Posterior vena cava (tissue), 2 donors: ENCODE measurements at places on chromosomes 13 and 19. TPM values are rescaled to one million over a fixed set of nuclear protein-coding genes. Genes with fewer than 3 reads are reported as not detected.

DNA sequence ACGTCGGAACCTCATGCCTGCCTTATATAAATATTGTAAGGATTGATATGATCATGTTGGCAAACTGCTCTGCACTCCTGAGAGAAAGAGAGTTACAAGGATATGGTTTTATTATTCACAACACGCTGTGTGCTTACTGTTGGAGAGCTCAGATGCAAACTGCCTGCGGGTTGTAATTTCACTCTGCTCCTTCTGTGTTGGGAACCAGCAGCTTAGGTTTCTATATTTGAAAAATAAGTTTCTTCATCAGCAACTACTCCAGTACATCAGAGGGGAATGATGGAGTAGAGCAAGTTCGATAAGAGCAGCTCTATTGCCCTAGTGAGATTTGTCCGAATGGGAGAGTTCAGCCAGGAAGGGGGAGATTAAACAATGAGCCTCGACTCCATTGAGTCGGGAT lies 106.9 kb upstream of the UBL3 start:
- no peak for DNase-seq

DNA sequence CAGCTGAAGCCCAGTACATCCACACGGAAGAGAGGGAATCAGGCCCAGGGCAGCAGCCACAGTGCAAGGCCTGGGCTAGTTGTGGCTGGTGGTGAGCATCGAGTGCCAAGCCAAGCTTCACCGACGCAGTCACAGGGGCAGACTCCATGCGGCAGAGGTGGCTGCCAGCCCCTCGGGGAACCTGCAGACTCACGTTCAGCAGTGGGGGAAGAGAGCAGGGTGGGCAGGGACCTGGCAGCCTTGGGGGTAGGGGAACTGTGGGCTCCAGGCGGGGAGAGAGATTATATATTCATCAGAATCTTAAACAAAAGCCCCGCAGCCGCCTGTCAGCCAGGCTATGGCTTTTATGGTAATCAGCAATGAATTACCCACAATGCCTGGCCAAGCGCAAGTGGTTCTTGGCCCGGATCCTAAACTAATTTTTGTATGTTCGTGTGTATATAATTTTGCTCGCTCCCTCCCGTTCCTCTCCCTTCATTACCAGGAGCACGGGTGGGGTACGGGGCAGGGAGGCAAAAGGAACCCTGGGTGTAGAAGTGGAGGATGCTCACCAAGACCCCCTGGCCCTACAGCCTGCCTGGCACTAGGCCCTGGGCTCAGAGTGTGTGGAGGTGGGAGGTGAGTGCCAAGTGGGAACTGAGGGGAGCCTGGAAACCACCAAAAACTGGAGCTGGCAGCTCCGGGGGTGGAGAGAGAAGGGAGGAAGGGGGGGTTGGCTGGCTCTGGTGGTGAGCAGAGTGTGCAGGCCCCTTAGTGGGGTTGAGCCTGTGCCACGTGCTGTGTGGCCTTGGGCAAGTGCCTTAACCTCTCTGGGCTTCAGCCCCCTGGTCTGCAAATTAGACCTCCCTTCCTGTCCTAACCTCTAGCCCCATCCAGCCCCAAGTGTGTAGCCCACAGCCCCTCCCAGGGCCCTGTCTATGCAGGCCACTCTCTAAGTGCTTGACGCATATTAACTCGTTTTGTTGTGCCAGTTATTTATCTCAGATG lies 31.9 kb downstream of the PTPRS start:
- DNase-seq, result peak; percentile 93

- no peak for DNase-seq
Observed at GRCh38 chr19:18672606-18673337, 10.7 kb upstream of the CRTC1 start.

The LILRB3 gene
- 14.6 TPM for total RNA-seq

The ZNF534 gene
- total RNA-seq, result not detected

The ADGRE3 gene
- total RNA-seq, result 0.23 TPM

DNA sequence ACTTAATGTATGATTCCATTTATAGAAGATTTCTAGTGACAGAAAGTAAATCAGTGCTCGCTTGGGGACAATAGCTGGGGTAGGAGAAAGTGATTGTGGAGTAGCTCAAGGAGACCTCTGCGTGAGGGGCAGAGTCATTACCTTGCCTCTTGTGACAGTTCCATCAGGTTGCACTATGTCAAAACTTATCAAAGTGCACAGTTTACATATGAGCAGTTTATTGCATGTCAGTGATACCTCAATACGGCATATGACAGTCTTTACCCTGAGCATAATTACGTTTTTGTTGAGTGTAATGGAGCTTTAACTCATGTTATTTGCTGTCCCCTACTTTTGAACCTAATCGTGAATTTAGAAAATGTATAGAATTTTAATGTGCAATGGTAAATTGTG lies 15.0 kb downstream of the ARHGEF7 start:
- no peak for DNase-seq

DNA sequence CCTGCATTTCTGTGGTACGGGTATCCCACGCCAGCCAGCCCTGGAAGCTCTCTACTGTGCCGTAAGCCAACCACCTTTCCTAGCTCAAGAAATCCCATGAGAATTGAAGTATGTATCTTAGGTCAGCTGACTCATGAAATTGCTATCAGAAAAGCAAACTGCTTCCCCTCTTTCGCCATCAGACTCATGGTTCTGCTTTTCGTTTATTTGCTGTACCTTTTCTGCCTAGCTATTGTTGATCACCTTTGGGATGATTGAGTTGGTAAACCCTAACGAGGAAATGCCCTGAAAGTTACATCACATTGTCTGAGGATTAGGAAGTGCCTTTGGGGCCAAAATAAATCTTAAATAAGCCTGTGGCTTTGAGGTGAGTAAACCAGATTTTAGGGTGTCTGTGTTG lies at the start of gene ADGRE3:
Gene ADGRE3 (minus strand): TSS at position 81 of the 400 bp plus-strand sequence. CDS start 74 bp downstream, at position 7.
- no peak for DNase-seq

The WDR62 gene
- 0.71 TPM for total RNA-seq

The SIGLEC6 gene
- 0.86 TPM for total RNA-seq

- DNase-seq, result no peak
Observed at GRCh38 chr13:106286811-106287210, 248.7 kb downstream of the EFNB2 start.

DNA sequence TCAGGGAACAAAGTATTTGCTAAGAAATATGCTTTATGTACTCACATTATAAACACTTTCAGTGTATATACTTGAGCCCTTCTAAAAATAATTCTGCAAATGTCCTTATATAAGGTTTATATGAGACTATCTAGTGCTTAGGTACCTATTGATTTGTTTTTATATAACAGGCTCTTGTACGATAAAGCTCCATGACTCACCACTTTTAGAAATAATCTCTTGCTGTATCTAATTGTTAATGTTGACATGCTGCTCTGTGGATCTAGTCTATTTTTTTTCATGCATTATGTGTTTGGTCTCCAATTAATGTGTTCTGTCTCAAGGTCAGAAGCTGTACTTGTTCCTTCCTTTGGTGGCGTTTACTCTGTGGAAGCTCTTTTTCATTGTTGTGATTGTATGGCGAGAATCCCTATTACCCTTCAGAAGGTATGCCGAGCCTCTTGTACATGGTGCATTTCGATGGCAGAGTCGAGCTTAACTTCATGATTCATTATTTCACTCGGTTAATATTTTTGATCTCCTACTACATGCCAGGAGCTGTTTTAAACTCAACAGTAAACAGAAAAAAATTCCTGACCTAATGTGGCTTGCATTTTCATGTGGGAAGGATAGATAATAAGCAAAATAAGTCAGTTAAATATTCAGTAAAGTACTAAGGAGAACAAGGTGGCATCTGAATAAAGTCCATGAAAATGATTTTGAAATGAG lies 361.6 kb downstream of the COG6 start:
- no peak for DNase-seq

DNA sequence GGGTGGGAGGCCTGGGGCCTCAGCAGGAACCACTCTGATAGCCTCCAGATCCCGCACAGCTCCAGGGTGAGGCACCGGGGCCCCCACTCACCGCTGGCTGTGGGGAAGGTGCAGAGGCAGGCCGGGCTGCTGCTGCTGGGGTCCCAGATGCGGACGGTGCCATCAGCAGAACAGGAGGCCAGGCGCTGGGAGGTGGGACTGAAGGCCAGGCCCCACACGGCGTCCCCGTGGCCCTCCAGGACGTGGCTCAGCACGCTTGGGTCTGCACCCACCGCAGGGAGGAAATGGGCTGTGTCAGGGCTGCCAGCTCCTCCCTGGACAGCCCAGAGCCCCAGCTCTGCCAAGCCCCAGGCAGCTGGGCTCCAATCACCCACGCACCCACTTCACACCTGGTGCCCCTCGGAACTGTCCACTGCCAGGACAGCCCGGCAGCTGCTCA lies 6.1 kb upstream of the PRKD2 start:
- DNase-seq, result no peak

The SMIM24 gene
- not detected for total RNA-seq

GRCh38 chr19:1283917-1284292 lies 1.8 kb upstream of the EFNA2 start:
- DNase-seq, result no peak

DNA sequence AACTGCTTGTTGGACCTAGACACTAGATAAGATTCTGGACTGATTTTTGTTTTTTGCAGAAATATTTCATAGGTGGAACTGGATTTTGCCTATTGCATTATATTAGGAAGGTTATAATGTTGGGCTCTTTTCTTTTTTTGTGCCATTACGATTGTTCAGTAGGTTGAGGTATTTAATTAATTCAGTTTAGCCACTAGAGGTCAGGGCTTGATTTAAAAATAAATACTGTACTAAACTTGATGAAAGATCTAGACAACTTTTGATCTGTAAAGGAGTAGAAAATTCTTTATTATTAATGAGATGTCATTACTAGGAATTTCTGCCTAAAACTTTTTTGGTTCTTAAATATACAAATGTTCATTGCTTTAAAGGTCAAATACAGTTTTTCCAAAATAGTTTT lies 15.2 kb upstream of the SUPT20H start:
- no peak for DNase-seq

DNA sequence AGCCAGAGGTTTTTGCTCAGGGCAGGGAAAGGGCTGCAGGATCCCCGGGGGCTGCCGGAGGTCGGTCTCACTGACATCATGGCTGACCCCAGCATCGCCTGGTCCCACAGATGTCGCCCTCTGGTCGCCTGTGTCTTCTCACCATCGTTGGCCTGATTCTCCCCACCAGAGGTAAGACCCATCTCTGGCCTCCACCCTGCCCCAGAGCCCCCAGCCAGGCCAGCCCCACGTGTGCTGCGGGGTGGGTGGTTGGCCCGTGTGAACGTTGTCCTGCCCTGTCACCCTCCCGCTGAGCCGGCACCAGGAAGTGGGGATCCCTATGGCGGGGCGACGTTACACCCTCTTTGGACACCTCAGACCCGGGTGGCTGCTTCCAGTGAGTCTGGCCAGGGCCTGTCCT lies 906 bp downstream of the FXYD5 start:
- no peak for DNase-seq

The FUT1 gene
- 2.1 TPM for total RNA-seq

DNA sequence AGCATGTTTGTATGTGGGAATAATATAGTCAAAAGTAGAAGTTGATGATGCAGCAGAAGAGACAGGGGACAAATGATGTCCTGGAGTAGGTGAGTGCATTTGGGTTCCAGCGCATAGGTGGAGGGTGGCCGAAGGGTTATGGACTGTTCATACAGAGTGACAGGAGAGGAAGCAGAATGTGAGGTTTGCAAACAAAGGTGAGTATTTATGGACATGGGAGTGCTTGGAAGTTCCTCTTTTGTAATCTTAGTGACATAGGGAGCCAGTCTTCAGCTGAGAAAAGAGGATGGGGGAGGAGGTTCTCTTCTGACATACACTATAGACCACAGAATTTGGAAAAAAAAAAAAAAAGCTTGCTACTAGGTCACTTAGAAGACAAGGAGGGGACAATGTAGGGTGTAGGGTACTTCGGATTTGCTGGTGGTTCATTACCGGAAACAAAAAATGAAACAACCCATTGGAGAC lies 331.6 kb downstream of the DLEU7 start:
- DNase-seq, result no peak

GRCh38 chr13:51036418-51036817 lies 74.7 kb downstream of the C13orf42 start:
- DNase-seq, result no peak

The GIPR gene
- total RNA-seq, result not detected

- no peak for DNase-seq
Observed at GRCh38 chr13:33426131-33426530, 140.6 kb upstream of the STARD13 start.
